ENCODE measurements at places on chromosomes 3 and 15. TPM values are rescaled to one million over a fixed set of nuclear protein-coding genes. Genes with fewer than 3 reads are reported as not detected.

GRCh38 chr15:92600856-92601255, 54.7 kb downstream of the FAM174B start:
- no peak for DNase-seq

DNA sequence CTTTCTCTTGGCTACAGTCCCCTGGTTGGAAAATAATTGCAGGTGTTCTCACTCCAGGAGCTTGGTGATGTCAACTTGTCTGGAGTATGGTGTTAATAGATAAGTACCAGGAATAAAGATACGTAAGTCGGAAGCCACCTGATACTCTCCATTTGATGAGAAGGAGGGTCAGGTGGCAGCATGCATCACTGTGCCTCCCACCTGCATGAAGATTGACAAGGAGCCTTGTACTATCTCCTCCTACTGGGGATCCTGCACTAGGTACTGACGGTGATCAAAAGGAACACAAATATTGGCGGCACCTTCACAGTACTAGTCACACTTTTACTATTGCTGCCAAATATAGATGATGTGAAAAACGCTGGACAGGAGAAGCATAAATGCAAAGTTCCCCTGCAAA, 32.6 kb upstream of the GABRB3 start:
- DNase-seq: no peak

- no peak for DNase-seq
These were observed 40.5 kb downstream of the FILIP1L start for GRCh38 chr3:100073714-100074307.

Gene FOXL2
- total RNA-seq: not detected

Gene DPPA4
- total RNA-seq: not detected

Gene PRTG
- 0.49 TPM for total RNA-seq

Gene GJD2
- 0.24 TPM for total RNA-seq
